NCI-H2171 treated with DMSO at 0.1 percent for 48 hours (cell line): ENCODE measurements at places on chromosomes 6 and 20.
A peak's percentile ranks its signal among the peaks of the same experiment; 100 is the strongest.

- peak; percentile 18 for DNase-seq
Observed at GRCh38 chr6:3751077-3751729, at the start of gene PXDC1. Gene PXDC1, minus strand, starts transcription at chr6:3751713. Its CDS starts 182 bp downstream, at chr6:3751531.

GRCh38 chr6:40986364-40986763 is 52.7 kb downstream of the UNC5CL start:
- no peak for DNase-seq

- DNase-seq, result no peak
Observed at GRCh38 chr20:57468523-57469417, 56.2 kb downstream of the CTCFL start.

GRCh38 chr20:44851545-44851944 is 34.0 kb upstream of the YWHAB start:
- DNase-seq, result no peak

DNA sequence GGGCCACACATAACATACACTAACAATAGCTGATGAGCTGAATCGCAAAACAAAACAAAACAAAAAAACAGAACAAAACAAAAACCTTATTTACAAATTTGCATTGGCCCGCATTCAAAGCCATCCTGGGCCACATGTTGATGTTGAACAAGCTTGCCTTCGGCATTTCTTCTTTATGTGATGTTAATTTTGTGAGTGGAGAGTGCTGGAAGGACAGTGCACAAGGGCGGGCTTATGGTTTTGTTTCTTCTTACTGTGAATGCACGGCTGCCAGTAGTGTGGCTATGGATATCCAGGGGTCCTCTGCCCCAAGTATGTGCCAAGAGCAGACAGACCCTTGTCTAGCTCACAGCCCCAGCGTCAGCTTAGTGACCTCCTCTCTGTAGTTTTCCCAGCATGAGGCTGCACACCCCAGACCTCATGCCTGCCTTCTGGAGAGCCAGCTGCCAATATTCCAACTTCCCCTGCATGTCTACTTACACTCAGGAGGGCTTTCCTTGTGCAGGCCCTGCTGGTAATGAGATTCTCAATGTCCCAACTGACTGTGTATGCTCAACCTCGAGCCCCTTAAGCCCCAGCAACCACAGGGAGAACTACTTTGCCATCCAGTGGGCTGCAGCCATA is 24.9 kb downstream of the ZNF292 start:
- no peak for DNase-seq

DNA sequence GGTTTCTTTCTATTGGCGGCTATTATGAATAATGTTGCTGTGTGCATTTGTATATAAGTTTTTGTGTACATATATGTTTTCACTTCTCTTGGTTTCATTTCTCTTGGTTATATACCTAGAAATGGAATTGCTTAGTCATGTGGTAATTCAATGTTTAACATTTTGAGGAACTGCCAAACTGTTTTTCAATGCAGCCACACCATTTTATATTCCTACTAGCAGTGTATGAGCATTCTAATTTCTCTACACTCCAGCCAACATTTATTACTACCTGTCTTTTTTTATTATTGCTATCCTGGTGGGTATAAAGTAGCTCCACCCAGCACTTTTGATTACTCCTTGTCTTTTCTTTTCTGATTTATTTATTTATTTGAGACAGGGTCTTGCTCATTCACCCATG is 54.8 kb downstream of the PHACTR2 start:
- no peak for DNase-seq

DNA sequence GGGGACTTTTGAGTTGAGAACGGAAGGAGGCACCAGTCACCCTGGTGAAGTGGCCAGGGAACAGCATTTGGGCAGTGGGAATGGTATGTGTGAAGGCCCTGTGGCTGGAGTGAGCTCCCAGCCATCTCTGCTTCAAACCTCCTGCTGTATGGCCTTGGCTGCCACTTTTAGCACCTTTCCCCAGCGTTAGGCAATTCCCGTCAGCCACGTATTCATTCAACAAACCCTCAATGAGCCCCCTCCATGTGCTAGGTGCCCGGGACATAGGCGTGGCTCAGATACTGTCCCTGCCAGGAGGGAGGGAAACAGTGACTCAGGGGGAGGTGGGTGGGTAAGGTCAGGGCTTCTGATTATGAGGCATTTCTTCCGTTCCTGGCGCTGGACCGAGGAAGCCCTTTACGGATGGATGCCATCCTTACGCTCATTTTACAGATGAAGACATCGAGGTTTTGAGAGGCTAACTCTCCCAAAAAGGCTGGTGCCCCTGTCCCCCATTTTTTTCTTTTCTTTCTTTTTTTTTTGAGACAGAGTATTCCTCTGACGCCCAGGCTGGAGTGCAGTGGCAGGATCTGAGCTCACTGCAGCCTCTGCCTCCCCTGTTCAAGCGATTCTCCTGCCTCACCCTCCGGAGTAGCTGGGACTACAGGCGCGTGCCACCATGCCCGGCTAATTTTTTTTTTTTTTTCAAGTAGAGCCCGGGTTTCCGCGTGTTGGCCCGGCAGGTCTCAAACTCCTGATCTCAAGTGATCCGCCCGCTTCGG is 37.5 kb downstream of the SRC start:
- no peak for DNase-seq

DNA sequence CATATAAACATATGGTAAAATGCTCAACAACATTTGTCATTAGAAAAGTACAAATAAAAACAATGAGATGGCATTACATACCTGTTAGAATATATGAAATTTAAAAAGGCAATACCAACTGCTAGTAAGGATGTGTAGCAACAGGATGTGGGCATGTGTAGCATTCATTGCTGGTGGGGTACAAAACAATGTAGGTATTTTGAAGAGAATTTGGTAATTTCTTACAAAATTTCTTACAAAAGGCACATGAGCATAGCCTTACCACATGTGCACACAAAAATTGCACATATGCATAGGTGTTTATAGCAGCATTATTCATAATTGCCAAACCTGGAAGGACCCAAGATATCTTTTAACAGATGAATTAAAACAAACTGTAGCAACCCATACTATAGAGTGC is 1355.1 kb upstream of the CITED2 start:
- DNase-seq, result no peak

- DNase-seq, result peak; percentile 59
Observed at GRCh38 chr6:35804996-35805736, at the start of gene LHFPL5. Gene LHFPL5, plus strand, starts transcription at chr6:35805352. Its CDS starts 319 bp downstream, at chr6:35805671.

GRCh38 chr6:107318100-107318736 is 141.1 kb downstream of the PDSS2 start:
- DNase-seq, result peak; percentile 43

- DNase-seq, result no peak
Observed at GRCh38 chr6:73309535-73309784, 44.6 kb downstream of the DPPA5 start.

DNA sequence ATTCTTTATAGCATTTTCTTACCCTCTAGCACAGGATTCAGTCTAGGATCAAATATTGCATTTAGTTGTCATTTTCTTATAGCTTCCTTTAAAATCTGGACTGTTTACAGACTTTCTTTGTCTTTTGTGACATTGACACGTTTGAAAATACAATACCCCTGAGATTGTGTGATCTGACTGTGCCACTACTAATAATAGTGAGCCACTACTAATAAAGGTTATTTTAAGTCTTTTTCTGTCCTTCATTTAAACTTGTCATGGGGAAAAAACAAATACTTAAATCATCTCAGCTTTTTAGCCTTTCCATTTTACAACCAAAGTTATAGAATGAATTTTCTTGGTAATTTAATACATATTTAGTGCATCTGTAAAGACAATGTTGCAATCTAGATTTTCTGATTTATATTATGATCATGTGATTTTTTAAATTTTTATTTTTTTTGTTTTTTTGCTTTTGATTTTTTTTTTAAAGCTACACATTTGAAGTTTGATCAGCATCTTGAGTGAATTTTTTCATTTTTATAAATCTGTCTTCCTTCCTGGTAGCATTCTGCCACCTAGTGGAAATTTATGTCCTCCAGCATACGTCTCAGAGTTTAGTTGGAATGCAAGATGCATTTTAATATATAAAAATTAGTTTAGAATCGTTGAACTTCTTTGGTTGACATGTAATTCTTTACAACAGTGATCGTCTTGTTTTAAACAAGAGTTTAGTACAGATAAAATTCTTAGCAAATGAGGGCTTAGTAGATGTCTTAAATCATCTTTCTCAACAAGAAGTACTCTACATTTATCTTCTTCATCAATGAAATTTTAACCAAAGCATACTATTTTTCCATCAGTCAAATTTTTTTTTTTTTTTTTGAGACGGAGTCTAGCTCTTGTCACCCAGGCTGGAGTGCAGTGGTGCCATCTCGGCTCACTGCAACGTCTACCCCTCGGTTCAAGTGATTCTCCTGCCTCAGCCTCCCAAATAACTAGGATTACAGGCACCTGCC is 119.4 kb downstream of the NCOA3 start:
- DNase-seq, result peak; percentile 82

DNA sequence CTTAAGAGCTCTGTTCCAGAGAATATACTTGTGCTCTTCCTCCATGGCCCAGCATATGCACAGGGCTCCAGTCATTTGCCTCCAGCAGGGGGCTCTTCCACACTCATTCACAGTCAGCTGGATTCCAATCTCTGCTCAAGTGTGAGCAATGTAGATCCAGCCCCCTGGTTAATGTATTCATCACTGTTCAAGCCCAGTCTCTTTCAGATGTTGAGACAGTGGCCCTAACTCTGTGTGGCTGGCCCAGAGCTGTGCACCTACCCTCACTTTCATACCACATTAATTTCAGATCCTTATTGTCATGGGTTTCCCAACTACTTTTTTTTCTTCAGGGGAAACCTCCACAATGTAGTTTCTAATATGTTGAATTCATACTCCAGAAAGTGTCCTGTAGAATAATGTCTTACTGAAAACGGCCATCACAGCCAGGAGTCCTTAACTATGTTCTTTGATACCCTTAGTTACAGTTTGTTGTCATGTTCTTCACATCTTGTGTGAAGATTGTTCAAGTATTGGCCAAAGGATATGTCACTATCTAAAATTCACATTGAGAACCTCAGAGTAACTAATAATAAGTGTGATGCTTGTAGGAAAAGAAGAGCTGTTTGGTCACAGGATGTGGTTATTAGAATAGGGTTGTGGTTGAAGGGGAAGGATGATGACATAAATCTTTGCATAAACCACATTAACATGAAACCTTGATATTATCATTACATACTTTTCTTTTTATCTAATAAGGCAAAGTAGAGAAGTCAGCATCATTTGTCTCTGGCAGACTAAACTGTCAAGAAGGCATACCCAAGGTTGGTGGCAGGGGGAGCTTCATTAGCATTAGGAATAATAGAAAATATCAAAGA is 14.4 kb upstream of the HLA-DQA1 start:
- peak; percentile 9 for DNase-seq

DNA sequence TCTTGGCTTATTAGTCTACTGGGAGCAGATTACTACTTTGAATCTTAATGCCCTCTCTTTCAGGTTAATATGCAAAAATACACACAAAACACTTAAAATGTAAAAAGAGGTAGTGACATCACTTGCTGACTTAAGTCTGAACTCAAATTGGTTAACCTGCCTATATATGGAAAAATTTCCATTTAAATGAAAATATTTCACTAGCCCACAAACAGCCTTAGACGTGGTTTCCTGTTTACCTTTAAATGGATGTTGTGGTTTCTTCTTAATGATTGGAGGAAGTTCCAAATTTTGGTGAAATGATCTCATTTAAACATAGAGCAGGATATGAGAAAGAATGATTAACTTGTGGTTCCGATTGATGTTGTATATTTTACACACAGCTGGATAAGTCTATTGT is 553.7 kb downstream of the CD109 start:
- DNase-seq, result no peak

DNA sequence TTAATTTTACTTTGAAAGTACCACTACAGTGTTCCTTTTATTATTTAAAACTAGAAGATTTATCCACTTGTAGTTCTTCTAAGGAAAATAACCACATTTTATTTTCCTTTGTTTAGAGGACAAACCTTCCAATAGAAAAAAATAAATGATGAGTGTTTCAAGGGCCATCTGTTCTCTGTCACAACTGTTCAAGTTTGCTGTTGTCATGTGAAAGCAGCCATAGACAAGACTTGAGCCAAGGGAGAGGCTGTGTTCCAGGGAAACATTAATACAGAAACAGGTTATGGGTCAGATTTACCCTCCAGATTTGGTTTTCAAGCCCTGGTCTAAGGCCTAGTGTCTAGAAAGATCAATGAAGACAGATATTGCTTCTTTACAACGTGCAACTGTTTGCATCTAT is 463.6 kb downstream of the C6orf118 start:
- DNase-seq, result no peak

GRCh38 chr20:5844063-5844681 is 94.0 kb downstream of the SHLD1 start:
- peak; percentile 94 for DNase-seq

DNA sequence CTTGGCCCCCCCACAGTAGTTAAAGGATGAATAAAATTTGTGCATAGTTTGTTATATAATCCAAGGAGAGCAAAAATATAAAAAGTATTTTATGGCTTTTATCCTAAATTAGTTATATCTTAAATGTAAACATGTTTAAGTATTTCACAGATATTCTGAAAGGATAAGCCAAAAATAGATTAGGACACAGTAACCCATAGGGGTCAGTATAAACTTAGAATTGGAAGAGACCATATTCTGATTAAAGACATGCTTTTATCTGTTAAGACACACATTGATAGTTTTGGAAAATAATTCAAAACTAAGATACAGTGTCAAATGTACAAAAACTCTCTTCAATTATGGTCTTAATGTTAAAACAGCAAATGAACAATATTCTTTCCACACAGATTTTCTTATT is 4.5 kb upstream of the SERINC1 start:
- peak; percentile 43 for DNase-seq

- DNase-seq, result no peak
Observed at GRCh38 chr6:158805698-158806377, 13.3 kb downstream of the EZR start.

- no peak for DNase-seq
Observed at GRCh38 chr6:39568896-39569295, 156.3 kb downstream of the KIF6 start.
